ENCODE measurements at places on chromosomes 6 and 20. TPM values are rescaled to one million over a fixed set of nuclear protein-coding genes. Genes with fewer than 3 reads are reported as not detected.

BPIFB2 gene
- total RNA-seq, result not detected

GABRR1 gene
- total RNA-seq, result not detected

SAMD3 gene
- not detected for total RNA-seq

RNF217 gene
- total RNA-seq, result 14.2 TPM

ENPP4 gene
- total RNA-seq, result 0.87 TPM

MUC21 gene
- not detected for total RNA-seq

SLC32A1 gene
- total RNA-seq, result not detected

GRCh38 chr6:119683031-119683430 is 333.5 kb upstream of the MAN1A1 start:
- no peak for DNase-seq

GRCh38 chr20:55783381-55783780 is 221.9 kb downstream of the CBLN4 start:
- no peak for DNase-seq

DNA sequence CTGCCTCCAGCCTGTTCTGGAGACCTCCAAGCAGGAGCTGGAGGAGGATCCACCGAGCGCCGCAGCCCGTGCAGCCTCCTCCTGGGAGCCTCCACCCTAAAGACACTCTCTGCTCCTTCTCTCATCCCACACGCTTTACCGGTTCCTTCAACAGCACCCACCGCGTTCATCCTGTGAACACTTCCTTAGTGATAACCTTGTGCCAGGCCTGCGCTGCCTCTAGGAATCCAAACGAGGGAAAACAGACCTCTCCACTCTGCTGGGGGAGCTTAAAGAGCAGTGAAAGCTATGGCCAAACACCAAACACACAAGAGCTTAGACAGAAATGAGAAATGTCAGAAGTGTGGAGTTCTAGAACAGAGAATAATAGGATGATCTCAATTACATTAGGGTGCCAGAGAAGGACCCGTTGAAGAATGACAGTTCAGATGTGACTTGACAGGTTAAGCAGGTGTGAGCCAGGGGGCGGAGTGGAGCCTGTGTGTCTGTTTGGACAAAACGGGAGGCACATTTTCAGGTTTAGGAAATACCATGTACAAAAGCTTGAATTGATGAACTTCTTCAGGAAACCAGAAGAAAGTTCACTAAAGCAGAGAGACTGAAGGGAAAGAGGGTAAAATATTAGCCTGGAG is 28.5 kb upstream of the HLA-DRB5 start:
- no peak for DNase-seq

- peak; percentile 81 for DNase-seq
Measured at GRCh38 chr6:2480267-2480966, 235.0 kb upstream of the GMDS start.

GRCh38 chr6:11412616-11413015 is 124.9 kb upstream of the TMEM170B start:
- DNase-seq, result no peak

GRCh38 chr20:25223179-25223661 is 24.7 kb upstream of the PYGB start:
- peak; percentile 89 for DNase-seq

GRCh38 chr20:54510541-54511129 is 35.2 kb downstream of the DOK5 start:
- no peak for DNase-seq

DNA sequence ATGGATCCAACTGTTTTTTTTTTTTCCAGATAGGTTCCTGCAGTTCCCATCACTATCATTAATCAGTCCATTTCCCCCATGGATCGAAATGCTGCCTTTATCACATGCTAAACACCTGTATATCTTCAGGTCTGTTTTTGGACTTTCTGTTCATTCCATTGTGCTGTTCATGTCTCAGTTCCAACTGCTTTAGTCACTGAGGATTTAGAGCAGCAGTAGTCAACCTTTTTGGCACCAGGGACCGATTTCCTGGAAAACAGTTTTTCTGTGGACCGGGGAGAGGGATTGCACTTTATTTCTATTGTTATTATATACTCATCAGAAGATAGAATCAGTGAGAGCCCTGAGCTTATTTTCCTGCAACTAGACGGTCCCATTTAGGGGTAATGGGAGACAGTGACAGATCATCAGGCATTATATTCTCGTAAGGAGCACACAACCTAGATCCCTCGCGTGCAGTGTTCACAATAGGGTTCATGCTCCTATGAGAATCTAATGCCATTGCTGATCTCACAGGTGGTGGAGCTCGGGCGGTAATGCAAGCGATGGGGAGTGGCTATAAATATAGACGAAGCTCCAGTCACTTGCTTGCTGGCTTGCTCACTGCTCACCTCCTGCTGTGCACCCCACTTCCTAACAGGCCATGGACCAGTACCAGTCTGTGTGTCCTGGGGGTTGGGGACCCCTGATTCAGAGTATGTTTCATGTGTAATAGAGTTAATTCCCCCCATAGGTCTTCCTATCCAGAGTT is 46.0 kb downstream of the CAP2 start:
- DNase-seq, result peak; percentile 35

DNA sequence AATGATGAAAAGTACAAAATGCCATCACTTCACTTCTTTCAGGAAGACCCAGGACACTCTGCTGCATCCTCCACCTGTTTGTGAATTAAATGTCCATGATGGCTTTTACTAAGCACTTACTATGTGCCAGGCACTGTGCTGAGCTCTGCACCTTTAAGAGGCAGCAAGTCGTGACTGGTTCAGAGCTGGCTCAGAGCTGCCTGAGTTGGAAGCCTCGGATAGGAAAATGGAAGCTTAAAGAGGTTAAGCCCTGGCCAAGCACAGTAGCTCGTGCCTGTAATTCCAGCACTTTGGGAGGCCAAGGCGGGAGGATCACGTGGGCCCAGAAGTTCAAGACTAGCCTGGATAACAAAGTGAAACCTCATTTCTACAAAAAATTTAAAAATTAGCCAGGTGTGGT is 95.6 kb downstream of the SNX5 start:
- DNase-seq, result no peak
